ENCODE measurements at places on chromosomes 3 and 15.

DNA sequence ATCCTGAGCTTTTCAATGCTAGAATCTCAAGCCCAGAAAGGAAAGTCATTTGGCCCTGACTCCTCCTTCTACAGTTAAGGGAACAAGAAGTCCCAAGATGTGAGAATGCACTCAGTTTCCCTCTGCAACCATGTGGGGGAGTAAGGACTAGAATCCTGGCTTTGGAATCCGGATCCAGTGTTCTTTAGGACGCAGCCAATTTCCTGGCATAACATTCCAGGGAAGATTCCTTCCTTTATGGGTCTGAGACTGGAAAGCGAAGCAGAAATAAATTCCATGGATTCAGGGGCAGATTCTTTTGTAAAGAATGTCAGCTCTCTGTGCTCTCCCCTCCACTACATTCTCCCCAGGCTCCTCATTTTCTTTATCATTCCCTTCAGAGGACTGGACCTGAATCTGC lies 151.8 kb upstream of the SOX14 start:
- DNase-seq = no peak

DNA sequence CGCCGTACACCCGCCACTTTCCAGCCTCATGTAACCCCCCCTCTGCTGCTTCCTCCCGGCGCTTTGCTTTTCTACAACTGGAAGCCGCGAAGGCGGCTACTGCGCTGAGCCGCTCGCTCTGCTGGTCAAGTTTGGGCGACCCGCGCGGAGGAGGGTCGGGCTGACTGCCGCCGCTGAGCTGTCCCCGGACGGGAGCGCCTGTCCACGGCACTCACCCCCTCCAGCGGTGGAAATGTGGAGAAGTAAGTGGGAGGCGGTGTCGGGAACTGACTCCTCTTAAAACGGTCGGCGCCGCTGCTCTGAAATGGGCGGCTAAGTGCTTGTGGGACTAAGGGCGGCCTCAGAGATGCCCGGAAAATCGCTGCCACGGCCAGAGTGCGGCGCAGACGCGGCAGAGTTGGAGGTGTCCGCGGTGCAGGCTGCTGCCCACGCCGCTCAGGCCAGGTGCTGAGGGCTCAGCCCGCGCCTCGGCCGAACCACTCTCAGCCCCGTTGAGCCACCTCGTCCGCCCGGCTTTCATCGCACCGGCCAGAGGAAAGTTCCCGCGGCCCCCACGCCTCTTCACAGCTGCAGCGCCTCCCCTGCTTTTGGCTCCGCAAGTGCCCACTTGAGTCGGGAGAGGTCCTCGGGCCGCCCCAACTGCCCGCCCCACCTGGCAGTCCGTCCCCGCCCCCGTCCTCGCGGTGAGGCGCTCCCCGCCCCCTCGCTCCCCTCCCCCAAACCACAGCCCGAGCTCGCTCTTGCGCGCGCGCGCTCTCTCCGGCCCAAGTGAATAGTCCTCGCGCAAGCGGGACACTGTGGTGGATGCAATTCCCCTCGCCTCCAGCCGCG lies at the start of gene EPHA6:
EPHA6 (plus strand) TSS at position 775 of the 831 bp plus-strand sequence.
- no peak for DNase-seq

- DNase-seq = no peak
Measured at GRCh38 chr15:35698966-35699575, 153.1 kb upstream of the DPH6 start.

GRCh38 chr3:187975561-187976364 lies 178.2 kb upstream of the LPP start:
- no peak for DNase-seq

DNA sequence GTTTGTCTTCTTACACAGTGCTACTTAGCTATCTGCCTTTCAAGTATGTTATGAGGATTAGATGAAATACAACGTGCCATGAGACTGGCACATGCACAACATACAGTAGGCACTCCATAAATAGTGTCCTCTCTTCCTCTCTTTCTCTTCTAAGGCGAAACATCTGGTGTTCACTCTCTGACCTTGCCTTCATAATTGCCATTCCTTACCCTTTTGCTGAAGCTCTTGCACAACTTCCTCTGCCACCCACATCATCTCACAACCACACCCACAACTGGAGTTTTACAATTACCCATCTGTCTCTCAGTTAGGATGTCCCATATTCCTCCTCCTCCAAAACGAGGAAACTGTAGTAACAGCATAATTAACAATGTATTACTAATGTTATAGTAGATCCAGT lies 26.4 kb upstream of the ACP3 start:
- no peak for DNase-seq

GRCh38 chr15:64152507-64153387 lies 1.2 kb downstream of the SNX22 start:
- no peak for DNase-seq

DNA sequence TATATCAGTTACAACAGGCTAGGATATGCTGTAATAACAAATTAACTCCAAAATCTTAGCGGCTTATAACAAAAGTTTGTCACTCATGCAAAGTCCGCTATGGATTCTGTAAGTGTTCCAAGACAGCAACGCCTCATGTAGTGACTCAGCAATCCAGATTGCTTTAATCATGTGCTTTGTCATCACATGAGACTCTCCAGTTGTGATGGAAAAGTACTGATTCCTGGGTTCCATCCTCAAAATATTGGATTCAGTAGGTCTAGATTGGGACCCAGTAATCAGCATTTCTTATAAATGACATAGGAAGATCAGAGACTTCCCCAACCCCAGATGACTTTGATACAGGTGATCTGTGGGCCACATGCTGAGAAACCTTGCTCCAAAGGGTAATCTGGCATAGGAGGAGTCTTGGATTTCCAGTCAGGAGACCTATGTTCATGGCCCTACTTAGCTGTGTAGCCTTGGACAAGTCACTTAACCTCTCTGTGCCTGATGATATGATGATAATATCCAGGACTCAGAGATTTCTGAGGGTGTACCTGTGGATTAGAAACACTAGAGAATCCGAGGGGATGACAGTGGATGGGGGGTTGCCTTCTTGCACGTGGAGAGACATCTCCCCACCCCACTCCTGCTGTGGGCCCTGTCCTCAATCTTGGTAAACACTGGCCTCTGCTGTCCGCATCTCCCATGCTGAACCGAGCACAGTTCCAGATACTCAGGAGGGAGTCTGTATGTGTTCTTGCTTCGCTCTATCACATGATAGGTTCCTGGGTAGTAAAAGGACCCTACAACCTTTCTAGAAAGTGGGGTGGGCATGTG lies 65.5 kb downstream of the CORO2B start:
- no peak for DNase-seq

DNA sequence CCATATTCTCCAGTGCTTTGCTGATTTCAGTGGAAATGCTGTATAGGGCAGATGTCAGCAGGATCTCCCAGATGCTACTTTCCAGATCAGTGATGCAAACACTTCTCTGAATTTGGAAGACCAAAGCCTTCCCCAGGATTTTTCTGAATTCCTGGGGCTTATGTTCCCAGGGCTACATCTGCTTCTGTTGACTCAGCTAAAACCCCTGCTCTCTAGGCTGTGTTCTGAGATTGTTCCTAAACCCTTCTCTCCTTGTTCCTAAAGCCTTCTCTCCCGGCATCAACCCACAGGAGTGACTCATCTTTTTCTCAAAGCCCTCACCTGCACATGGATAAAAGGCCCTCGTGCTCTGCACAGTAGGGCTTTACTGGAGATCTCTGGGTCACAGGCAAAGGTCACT lies 35.5 kb downstream of the FAH start:
- no peak for DNase-seq

DNA sequence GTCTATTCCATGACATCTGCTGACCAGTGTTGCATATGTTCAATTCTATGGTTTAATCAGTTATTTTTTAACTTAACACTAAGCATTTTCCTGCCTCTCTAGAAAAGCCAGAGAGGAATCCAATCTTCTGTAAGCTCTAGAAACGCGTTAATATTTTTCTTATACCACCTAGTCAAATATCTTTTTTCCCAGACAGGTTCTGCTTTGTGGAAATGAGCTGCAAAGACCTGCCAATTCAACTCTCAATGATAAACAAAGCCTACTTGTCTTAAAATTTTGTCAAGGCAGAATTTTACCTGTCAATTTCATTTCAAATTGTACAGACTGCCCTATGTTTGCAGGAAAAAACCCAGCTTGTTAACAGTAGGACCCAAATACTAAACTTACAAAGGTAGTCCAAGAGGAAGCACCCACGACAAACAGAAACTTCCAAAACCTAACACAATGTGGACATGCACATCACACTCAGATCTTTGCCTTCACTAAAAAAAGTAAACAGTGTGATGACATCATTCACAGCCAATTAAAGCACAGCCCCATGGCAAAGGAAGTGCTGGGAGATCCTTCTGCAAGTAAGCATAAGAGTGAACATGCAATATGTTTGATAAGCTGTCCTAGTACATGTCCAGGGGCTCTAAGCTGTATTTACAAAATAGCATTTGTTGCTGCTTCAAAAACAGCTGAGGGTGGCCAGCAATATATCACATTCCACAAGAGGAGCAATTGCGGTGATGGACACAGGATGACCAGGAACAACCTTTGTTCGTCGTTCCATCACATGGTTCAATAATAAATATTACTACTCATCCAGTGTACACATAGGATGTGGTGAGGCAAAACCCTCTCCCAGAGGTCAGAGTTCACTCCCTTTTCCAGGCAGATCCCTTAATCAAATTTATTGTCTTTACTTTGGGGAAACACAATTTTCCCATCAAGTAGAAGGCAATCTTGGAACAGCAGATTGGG lies 139.4 kb upstream of the TSC22D2 start:
- DNase-seq = no peak

GRCh38 chr3:64571982-64572381 lies 115.8 kb downstream of the ADAMTS9 start:
- DNase-seq = no peak

DNA sequence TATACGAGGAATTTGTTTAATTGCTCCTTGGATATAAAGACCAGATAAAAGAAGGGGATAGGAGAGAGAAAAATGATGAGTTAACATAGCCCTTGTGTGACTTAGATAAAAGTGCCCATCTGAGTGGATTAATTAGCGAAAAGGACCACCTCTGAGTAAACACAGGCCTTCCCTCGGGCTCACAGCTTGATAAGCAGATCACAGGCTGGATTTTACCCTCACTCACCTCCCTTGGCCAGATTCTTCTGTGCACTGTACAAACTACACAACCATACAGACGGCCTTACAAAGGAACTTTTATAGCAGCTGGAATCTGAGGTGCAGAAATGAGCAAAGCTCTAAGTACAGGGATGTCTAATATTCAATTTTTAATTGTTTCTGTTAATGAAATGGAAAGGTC lies 112.4 kb upstream of the STT3B start:
- DNase-seq = no peak

DNA sequence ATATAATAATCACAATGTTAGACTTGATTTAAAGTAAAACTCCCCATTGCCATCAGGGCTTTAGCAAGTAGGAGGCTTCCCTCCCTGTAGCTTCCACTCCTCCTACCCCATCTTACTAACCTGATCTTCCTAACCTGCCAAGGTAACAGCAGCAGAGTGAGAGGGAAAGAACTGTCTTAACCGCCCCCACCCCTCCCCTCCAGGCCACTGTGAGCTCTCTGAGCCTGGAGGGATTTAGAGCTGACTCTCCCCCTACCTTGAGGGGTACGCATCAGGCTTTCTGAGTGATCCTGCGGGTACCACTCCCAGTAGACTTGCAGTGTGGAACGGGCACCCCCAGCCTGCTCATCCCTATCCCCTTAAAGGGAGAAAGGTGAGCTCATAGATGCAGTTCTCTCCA lies 11.4 kb upstream of the PRSS50 start:
- no peak for DNase-seq

- no peak for DNase-seq
Measured at GRCh38 chr3:50415816-50416215, 56.5 kb upstream of the TMEM115 start.

GRCh38 chr15:95278532-95279245 lies 1047.3 kb downstream of the MCTP2 start:
- no peak for DNase-seq

DNA sequence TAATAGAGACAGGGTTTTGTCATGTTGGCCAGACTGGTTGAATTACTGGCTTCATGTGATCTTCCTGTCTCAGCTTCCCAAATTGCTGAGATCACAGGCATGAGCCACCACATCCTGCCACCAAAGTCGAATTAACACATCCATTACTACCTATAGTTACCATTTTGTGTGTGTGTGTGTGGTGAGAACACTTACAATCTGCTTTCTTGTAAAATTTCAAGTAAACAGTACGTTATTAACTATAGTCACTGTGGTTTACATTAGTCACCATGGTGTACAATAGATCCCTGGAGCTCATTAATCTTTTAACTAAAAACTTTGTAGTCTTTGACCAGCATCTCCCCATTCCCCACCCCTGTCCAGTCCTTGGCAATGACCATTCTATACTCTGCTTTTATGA lies 270.0 kb downstream of the NAALADL2 start:
- no peak for DNase-seq

DNA sequence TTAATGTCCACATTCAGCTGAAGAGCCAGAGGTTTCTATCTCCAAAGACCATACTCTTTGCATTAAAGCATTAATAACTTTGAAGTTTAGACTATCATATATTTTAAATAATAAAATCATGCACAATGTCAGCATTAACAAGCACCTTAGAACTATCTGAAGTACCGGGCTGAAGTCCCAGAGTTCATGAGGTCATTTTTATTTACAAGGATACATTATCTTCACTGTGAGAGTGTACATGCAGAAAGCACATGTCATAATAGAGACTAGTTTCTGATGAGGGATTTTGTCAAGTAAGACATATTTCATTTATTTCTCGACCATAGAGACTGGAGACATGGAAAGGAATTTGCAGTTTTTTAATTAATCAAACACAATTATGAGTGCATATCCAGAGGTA lies 52.4 kb upstream of the SI start:
- no peak for DNase-seq

DNA sequence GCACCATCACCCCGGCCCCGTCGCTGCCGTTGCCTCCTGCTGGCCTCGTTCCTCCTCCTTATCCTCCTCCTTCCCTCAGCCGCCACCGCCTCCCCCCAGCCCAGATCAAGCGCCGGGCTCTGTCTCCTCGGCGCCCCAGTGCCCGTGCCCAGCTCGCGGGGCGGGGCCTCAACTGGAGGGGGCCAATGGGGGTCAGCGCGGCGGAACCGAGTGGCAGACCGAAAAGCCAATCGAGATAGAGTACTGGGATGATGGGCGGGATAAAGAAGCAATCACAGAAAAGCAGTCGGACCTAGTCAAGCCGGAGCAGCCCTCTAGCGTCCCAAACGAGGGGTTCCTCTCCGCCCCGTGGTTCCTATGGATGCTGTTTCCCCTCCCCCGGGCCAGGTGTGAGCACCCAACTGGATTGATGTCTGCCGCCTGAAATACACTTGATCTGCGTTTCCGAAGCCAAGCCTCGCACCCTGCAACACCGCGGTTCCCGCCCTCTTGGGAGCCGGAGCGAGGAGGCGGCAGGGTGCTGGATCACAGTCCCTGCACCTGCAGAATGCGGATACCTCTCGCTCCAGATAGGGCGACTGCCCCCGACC lies at the start of gene FRMD5:
FRMD5 (minus strand) TSS at position 121 of the 590 bp plus-strand sequence.
- DNase-seq = peak; percentile 86

DNA sequence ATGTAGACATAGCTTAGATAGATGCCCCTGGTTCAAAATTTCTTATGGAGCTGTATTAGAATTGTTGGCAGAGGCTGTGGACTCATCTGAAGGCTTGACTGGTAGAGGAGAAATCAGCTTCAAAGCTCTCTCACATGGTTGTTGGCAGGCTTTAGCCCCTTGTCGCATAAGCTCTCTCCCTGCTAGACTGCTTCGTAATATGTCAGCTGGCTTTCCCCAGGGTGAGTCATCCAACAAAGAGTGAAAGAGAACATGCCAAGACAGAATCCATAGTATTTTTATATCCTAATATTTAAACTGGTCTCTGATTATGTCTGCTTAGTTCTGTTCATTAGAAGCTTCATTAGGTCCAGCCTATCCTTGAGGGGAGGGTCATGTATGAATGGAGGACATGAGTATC lies 427.4 kb upstream of the NAALADL2 start:
- no peak for DNase-seq
